NCI-H187 (cell line): ENCODE measurements at places on chromosomes 16 and 17.

DNA sequence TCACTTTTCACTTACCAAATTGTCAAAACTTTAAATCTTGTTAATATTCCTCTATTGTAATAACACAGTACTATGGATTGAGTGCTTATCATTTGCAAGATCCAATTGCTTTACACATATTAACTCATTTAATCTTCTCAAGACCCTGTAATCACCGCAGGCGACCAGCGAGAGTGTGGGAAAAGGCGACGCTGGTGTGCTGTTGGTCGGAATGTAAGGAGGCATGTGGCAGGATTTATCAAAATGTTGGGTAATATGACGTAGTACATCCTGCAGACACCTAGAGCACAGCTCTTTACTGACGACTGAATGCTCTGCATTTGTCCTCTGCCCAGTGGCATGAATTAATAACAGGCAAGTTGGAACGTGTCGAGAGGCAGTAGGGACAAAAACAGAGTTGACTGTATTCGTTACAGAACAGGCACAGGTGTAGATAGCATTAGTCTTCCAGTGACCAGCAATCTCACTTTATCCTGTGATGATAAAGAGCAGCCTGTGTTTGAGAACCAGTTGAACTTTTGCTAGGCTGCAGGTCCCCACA lies 80.3 kb downstream of the TNRC6C start:
- no peak for DNase-seq

DNA sequence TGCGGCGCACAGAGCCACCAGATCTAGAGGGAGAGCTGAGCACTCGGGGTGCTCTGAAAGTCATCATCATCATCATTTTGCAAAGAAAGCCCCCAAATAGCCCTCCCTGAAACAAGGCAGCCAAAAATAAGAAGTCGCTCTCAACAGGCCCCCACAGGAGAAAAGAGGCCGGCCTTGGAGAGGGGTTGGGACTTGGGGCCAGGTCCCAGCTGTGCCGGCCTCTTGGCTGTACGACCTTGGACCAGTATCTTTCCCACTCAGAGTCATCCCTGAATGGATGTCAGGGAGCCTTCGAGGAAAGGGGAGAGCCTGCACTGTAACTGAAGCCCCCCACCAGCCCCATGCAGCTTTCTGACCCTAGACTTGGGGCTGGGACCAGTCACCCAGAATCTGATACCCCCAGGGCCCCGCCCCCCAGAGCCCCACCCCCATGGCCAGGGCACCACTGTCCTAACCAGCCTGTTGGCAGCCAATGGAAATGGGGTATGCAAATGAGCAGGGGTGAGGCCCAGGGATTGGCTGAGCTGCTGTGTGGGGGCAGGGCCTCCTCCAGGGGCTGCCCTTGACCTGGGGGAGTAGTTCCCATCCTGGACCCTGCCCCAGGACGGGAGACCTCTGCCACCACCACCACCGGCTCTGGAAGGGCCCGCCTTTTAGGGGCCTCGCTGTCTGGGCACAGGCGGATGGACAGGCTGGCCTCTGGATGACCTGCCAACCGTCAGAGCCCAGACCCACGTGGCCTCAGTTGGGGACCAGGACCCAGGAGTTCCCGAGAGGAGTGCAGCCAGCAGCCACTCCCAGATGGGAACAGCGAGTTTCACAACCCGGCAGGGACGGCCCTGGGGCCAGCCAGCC lies 15.4 kb downstream of the ZFPM1 start:
- no peak for DNase-seq

GRCh38 chr16:9381905-9382304 lies 290.5 kb downstream of the HAPSTR1 start:
- DNase-seq = no peak

GRCh38 chr16:82886146-82886545 lies 259.4 kb downstream of the CDH13 start:
- DNase-seq = no peak

- no peak for DNase-seq
Measured at GRCh38 chr17:81665205-81666091, 957 bp downstream of the OXLD1 start.

GRCh38 chr16:3431779-3432219 lies 11.5 kb downstream of the ZNF597 start:
- no peak for DNase-seq

DNA sequence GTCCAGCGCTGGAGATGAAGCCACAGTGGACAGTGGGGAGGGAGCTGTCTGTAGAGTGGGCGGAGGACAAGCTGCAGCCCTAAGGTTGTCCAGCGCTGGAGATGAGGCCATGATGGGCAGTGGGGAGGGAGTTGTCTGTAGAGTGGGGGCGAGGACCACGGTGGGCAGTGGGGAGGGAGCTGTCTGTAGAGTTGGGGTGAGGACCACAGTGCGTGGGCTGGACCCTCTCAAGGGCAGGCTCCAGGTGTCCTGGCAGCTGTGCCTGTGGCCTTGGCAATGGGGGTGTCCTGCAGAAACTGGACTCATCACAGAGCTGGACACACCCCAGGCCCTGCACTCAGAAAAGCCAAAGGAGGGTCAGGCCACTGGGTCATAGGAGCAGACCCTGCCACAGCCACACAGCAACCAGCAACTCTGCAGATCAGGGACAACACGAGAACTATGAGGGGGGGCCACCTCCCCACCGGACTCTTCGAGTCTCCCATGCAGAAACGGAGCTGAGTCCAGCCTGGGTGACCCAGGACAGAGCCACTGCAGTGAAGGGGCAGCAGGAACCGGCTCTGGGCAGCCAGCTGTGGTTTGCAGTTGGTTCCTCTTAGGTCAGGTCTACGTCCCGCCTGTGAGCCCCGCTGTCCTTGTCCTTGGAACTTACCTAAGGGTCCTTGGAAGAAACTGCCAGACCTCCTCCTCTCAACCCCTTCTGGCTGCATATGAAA lies 33.4 kb upstream of the CBFA2T3 start:
- DNase-seq = no peak

GRCh38 chr16:81876273-81876900 lies 97.3 kb downstream of the PLCG2 start:
- DNase-seq = no peak

- no peak for DNase-seq
Measured at GRCh38 chr16:63655846-63656245, 1466.0 kb downstream of the CDH11 start.

GRCh38 chr16:47578033-47578432 lies 116.9 kb downstream of the PHKB start:
- DNase-seq = no peak

DNA sequence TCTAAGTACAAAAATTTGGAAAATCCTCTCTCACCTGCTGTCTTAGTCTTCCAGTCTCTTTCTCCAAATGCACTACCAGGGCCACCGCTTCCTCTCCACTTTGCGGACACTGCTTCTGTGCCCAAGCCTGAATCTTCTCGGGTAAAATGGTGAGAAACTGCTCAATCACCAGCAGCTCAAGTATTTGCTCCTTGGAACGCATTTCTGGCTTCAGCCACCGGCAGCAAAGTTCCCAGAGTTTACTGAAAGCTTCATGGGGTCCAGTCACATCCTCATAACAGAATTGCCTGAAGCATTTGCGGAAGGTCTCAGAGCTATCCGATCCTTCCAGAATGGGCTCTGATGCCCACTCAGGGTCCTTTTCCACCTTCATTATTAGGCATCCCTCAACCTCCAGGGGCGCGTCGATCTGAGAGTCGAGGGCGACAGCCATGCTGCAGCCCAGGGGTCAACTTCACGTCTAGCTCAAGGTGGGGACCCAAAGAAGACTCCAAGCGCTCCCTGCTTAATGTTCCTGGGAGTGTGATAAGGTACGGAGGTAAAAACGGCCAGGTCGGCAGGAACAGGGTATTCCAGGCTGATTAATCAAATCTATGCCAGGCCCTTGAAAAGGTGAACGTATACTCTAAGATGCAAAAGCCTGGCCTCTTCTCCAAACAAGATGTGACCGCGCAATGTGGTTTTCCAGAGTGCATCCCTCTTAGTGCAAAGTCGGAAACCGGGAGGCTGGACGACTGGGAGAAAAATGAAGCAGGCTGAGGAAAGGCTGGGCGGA lies 763 bp downstream of the ZKSCAN2 start:
- no peak for DNase-seq

GRCh38 chr17:35299135-35299534 lies 56.3 kb downstream of the SLFN5 start:
- no peak for DNase-seq

DNA sequence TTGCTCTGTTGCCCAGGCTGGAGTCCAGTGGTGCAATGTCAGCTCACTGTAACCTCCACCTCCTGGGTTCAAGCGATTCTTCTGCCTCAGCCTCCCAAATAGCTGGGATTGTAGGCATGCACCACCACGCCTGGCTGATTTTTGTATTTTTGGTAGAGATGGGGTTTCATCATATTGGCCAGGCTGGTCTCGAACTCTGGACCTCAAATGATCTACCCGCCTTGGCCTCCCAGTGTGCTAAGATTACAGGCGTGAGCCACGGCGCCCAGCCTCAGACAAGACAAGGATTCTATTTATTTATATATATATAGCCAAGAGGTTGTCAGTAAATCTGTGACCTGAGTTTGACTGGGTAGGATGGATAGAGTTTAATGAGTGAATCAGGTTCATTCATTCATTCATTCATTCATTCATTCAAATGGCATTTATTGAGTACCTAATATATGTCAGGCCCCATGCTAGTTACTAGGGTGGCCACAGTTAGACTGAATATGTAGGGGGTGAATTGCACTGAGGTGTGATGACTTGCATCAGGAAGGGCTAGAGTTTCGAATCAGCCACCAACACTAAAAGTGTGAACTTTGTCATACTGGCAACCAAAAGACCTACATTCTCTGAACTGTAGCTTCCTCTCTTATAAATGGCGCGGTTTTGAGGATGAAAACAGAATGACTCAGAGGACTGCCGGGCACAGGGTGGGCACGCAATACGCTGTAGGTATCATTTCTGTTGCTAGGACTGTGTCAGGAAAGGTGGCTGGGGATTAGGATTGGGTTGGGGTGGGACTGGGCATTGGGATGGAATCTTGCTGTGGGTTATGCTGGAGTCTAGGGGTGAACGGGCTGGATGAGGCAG lies 37.8 kb downstream of the ITGAE start:
- DNase-seq = no peak

DNA sequence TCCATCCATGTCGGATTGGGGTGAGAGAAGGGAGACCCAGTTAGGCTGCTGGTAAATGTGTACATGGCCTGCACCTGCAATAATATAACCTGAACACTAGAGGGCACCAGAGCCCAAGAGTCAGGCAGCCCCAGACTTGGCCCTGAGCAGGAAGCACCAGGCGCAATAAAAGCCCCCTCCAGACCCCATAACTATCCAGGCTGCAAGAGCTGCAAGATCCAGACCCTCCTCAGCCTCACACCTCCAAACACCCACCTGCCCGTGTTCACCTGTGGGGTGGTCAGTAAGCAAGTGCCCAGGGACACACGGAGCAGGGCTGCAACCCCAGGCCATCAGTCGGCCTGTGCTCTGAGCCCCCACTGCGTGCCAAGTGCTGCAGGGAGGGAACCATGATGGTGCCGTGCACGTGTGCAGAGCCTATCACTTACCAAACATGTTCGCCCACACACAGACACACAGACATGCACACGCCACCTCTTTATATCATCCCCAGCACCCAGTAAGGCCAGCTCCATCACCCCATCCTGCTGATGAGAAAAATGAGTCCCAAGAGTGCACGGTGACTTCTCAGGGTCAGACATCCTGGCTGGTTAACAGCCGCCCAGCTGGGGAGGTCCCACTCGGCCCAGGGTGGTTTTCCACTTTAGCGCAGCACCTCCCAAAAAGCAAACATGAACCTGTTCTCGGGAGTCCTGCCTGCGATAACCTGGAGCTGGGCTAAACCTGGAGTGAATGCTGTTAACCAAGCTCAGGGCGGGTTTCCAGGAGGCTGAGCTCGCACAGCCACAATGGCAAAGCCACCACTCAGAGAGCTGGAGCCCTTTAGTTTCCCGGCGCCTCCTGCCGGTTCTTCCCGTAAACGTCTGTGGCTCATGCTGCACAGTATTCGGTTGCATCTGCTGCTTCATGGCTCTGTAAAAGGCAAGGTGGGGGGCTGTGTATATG lies 439.8 kb downstream of the SOX9 start:
- DNase-seq = peak; percentile 6

DNA sequence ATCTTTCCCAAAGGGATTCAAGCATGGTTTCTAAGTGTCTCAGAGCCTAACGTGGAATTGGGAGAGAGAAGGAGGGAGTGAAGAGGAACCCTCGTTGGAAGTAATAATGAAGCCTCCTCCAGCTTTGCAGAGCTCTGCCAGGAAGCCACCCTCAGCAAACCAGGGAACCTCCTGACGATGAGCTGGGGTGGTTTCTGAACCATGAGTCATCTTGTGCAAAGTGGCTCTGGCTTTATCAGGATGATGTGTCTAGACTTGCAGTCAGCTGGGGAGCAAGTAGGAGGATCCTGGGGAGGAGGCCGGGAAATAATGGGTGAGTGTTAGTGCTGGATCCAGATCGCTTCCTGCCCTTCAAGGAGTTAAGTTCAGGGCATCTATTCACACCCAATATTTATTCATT lies 191.7 kb upstream of the RBFOX1 start:
- no peak for DNase-seq

DNA sequence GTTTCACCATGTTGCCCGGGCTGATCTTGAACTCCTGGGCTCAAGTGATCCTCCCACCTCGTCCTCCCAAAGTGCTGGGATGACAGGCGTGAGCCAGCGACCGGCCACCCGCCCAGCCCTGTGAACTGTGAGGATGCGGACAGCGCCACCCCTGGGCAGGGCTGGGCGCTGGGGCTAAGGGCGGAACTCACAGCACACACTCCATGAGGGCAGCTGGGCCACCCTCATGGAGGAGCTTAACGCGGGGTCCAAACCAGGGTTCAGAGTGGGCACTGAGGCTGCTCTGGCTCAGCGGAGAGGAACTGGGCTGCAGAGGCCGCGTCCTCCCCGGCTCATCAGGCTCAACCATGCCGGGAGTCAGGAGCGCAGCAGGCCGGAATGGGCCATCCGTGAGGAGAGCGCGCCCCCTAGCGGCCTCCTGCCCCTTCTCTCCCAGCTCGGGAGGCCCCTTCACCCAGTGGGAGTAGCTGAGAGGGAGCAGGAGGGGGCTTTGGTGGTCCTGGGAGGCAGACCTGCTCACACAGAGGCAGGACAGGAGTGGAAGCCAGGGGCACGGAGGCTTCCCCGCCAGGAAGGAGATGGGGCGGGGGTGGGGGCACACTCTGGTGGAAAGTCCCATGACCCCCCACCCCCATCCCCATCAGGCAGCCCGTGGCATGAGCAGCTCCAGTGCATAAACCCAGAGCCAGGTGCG lies 13.8 kb downstream of the CORO7 start:
- DNase-seq = peak; percentile 3

GRCh38 chr17:48544349-48545021 lies 424 bp downstream of the HOXB2 start:
- no peak for DNase-seq

DNA sequence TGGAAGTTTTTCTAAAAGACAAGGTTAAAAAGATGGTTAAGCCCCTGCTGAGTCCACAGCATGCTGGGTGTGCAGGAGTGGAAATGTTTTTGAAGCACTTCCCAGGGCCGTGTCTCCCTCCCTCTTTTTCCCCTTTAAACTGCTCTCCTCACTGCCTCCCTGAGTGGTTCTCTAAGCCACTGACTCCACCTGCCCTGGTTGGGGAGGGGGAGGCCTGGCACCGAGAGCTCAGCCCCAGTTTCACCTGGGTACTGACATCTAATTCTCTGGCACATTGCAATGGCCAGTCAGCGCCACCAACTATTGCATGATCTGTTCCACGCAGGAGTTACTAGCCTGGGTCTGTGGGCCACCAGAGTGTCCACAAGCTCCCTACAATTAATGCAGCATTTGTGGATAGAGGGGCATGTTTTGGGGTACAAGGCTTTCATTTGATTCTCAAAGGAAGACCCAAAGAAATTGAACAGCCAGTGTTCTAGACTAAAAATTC lies 22.7 kb downstream of the MPP3 start:
- DNase-seq = peak; percentile 17
